ENCODE measurements at places on chromosomes 7 and 10.
A peak's percentile ranks its signal among the peaks of the same experiment; 100 is the strongest.

- DNase-seq = no peak
Observed at GRCh38 chr10:96638696-96639095, 51.9 kb upstream of the TM9SF3 start.

DNA sequence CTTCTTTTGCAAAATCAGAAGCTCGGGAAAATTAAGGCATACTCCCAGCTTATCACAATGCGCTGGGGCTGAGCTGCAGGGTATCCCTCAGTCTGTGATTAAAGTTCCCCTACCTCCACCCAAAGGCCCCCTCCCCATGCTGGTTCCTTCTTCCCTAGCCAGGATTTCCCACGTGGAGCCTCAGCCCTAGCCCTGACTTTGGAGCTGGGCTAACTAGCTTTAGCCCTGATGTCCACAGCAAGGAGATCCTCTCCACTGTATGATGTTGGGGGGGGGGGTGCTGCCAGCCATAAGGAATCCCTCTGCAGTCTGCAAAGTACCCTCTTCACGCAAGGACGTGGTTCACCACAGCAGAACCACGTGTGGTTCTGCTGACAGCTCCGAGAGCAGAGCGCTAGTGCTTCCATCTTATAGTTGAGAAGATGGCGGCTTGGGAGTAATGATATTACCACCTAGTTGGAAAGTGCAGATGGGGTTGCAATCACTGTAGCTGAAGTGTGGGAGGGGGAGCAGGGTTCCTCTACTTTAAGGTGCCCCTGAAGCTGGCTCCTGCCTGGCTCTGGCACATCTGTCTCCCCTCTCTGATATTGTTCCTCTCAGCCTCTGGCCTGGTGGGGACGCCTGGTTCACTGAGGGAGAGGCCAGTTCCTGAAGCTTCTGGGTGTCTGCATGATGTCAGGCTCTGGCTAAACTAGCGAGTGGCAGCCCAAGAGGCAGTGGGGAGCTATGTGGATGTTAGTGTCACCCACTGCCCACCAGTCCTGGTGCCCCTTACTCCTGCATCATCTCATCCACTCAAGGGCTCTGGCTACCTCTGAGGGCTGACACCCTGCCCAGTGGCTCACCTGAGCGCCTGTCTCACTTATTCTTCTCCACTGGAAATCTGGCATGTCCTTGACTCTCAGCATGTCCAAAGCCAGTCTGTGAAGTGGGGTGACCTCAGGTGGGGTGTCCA lies 270.7 kb downstream of the RPS24 start:
- no peak for DNase-seq

DNA sequence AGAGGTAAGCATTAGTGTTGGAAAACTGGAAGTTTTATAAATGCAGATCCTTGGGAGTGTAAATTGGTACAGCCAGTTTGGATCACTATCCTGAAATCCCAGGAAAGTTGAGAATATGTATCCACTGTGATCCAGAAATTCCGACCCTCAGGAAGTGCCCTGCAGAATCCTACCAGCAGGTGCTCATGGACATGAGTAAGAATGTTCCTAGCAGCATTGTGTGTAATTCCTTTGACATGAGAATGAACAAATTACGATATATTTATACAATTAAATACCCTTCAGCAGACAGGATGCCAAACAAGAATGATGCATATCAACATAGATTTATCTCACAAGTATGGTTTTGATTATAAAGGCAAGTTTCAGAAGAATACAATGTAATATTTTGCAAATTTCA lies 181.6 kb downstream of the XPNPEP1 start:
- DNase-seq = no peak

GRCh38 chr10:103278862-103279298 lies 1.9 kb downstream of the INA start:
- DNase-seq = no peak

GRCh38 chr10:72812753-72813430 lies 80.6 kb upstream of the OIT3 start:
- no peak for DNase-seq

DNA sequence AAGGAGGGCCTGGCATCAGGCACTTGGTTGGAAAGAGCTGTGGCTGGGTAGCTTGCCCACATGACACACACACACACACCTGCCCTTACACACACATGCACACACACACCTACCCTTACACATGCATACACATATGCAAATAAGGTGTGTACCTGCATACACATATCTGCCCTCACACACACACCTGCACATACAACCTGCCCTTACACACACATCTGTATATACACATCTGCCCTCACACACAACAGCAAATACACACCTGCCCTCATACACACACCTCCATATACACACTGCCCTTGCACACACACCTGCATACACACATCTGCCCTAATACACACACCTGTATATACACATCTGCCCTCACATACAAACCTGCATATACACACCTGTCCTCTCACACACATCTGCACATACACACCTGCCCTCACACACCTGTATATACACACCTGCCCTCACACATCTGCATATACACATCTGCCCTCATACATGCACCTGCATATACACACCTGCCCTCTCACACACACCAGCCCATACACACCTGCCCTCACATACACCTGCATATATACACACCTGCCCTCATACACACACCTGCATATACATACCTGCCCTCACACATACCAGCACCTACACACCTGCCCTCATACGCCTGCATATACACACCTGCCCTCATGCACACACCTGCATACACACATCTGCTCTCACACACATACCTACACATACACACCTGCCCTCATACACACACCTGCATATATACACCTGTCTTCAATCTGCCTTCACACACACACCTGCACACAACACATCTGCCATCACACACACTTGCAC lies 82.9 kb downstream of the GRID1 start:
- peak; percentile 1 for DNase-seq

DNA sequence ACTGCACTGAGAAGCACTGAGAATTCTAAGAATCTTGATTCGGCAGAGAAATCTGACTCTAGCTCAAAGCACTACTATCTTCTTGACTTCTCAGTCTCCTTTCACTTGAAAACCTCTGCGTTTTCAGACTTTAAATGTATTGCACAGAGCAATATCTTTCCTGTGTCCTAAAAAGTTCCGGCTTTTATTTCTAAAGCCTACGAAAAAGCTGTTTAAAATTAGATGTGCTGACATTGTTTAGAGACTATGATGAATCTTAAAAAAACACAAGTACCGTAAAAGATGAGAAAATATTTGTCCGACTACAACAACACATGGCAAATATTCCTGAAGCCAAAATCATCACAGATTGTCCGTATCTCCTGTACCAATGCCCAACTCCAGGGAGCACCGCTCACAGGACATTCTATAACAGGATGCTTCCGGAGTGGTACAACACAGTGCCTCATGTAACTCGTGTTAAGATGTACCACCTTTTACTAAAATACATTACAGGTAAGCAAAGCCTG lies 136.9 kb downstream of the CUBN start:
- DNase-seq = no peak

DNA sequence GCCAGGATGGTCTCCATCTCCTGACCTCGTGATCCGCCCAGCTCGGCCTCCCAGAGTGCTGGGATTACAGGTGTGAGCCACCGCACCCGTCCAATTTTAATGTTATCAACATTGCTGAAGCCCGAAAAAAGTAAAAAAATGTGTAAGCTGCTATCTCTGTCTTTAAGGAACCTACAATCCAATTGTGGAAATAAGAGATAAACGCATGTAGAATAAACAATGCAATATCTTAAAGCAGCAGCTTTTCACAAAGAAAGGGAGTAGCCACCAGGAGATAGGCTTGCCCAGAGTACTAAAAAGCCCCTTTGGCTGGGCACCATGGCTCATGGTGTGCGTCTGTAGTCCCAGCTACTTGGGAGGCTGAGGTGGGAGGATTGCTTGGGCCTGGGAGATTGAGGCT lies 282.9 kb upstream of the LYZL1 start:
- no peak for DNase-seq

GRCh38 chr7:137935884-137936508 lies 65.9 kb downstream of the CREB3L2 start:
- no peak for DNase-seq

- no peak for DNase-seq
Observed at GRCh38 chr7:132965951-132966350, 115.9 kb downstream of the CHCHD3 start.

DNA sequence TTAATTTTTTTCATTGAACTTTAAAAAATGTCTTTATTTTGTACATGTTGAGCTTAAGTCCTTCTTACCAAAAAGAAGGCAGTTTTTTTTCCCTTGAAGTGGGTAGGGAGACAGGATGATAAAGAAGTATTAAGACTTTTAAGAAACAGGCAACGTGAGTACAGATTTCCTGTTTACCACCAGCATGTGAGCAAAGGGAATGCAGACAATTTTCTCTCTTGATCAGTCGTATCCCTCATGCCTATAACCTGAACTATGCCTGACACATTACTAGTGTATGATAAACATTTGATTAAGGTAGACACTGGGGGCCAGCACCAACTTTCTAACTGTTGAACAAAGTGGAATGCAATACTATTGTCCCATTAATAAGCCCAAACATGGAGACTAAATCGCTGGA lies 8.8 kb upstream of the OR2A2 start:
- no peak for DNase-seq

DNA sequence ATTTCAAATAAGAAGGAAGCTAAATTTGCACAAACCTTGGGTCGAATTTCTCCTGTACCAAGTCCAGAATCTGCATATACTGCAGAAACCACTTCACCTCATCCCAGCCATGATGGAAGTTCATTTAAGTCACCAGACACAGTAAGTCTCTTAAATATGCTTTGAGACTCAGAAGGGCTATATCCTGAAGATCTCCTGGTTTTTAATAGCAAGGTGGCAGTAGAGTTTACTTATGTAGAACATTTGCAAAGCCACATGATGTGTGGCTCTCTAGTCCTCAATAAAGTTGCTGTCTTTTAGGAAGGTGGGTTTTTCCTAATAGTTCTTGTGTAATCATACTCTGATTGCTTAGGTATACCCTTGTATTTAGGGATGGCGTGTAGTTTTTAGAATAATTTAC lies 8.7 kb downstream of the DBF4 start:
- DNase-seq = no peak

DNA sequence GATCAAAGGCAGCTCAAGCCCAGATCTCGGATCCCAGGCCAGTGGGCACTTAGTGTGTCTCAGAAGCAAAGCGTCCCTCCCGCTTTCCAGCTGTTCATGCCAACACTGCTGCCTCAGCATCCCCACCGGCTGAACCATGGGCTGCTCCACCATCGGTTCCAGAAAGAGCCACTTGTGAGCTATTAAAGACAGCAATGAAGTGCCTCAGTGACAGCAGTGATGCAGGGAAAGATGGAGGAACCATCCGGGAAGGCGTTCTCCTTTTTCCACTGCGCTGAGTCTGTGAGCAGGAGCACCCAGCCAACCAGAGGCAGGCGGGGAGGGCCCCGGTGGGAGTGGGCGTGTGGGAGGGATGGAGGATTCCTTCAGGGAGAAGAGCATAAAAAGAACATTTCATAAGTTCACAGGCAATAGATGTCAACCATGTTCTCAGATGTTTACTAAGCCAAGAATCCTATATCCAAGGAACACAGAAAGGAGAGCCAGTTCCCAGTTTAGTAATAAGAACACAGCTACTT lies 96.2 kb upstream of the MKI67 start:
- DNase-seq = no peak

DNA sequence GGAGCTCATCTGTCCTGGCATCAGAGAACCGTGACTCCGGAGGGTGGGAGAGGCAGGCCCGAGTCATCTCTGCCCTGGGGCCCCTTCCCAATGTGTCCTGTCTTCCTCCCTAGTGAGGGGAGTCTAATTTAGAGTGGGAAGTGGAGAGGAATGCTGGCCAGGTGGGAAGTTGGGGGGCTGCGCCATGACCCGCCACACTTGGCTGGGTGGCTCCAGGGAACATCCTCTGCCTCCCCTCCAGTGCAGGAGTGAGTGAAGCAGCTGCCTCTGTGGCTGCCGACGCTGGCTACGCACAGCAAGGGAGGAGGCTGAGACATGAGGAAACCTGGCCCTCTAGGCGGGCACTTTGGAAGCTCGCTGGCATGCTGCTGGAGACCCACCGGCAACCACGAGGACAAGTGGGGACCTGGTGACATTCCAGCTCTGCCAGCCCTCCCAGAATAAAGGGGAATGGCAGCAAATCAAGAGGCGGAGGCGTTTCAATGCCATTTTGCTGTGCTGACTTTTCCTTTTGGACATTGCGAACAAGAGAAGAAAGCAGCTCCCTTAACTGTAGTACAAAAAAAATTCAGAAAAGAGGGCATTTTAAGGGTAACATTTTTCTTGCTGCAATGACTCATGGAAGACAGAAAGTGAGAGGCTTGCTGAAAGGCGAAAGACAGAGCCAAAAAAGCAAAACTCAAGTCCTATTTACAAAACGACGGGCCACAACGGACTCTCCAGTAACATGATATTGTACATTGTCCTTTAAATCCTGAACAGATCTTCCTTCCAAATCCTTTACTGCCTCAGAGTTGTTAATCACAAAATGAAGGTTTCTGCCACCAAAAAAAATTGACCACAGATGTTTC lies 121.2 kb upstream of the PITRM1 start:
- no peak for DNase-seq

DNA sequence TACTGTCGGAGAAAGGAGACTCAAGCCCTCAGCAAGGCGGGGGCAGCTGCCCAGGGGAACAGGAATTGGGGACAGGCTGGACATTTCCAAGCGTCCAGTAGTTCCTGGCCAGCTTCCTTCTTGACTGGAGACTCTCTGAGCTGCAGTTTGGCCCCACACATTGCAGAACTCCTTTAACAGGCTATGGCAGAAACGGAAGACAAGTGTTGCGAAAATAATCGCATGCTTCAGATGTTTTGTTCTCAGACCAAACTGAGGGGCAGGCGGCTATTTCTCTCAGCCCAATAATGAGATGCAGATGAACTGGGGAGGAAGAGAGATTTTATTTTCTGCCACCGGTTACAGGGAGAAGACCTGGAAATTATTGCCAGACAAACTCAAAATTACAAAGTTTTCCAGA lies 88.0 kb upstream of the PFKP start:
- DNase-seq = no peak
